Activated T-cell treated with anti-CD3 and anti-CD28 coated beads for 4 hours (primary cell): ENCODE measurements at places on chromosomes 7 and 10.

DNA sequence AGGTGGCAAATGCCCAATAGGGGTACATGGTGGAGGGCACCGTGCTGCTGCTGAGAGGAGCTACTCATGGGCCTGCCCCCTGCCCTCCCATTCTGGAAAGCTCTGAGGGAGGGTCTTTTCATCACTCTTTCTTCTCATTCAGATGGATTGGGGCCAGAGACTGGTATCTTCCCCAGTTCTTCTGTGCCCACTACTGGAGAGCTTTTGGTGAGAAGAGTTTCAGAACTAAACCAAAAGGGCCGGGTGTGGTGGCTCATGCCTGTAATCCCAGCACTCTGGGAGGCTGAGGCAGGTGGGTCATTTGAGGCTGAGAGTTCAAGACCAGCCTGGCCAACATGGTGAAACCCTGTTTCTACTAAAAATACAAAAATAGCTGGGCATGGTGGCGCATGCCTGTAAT lies 12.5 kb downstream of the ADRA2A start:
- no peak for DNase-seq

- DNase-seq: no peak
Measured at GRCh38 chr7:14886533-14886932, 16.0 kb downstream of the DGKB start.

GRCh38 chr7:28155019-28155660 lies 25.5 kb downstream of the JAZF1 start:
- no peak for DNase-seq

DNA sequence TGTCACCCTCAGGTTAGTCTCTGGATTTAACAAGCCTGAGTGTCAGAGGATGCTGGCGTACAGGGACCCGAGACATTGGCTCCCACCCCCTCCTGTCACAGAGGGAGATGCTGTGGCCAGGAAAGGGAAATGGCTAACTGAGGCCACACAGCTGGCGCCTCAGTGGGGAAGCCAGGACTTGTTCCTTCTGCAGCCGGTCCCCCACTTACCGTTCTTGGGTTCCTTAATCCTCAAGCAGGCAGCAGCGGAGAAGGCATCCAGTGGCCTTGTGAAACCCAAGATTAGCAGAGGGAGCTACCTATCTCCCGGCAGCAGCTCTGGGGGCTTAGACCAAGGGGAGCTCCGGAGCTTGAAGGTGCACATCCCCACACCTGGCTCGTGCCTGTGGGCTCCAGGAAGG lies 65.4 kb downstream of the NEURL1 start:
- DNase-seq: no peak

DNA sequence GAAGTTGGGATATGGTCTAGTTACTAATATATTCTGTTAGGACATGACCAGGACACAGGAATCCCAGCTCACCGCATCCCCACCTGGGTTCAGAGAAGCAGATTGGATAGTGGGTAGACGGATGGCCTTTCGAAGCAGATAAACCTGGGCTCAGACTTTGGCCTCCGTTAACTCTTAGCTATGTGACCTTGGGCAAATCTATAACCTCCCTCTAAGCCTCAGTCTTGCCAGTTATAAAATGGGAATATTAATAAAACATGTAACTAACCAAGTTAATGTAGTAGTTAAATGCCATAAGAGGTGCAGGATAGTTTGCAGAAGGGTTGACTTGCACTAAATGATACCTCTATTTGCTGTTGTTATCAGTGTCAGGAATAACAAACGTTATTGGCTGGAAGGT lies 127.6 kb upstream of the JCAD start:
- DNase-seq: no peak

- no peak for DNase-seq
Measured at GRCh38 chr7:39294022-39294421, 272.2 kb upstream of the YAE1 start.

DNA sequence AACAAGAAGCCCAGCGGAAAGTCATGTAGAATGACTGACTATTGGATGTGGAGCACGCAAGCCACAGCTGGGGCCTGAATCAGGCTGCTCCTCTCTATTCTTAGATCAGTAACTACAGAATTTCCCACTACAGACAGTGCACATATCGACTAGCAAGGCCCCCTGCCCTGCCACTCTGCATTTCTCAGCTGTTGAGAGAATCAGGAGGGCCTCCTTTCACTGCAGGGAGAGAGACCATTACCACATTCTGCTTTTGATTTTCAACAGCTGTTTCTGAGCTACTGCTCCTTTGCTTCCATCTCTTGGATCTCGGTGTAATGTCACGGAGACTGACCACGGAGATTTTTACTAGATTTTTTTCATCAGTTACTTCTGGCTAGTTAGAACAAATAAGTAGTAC lies 73.8 kb downstream of the PON1 start:
- no peak for DNase-seq

- DNase-seq: no peak
Measured at GRCh38 chr7:122532406-122533269, 166.3 kb downstream of the RNF133 start.

GRCh38 chr7:42843205-42843800 lies 68.6 kb downstream of the C7orf25 start:
- no peak for DNase-seq

DNA sequence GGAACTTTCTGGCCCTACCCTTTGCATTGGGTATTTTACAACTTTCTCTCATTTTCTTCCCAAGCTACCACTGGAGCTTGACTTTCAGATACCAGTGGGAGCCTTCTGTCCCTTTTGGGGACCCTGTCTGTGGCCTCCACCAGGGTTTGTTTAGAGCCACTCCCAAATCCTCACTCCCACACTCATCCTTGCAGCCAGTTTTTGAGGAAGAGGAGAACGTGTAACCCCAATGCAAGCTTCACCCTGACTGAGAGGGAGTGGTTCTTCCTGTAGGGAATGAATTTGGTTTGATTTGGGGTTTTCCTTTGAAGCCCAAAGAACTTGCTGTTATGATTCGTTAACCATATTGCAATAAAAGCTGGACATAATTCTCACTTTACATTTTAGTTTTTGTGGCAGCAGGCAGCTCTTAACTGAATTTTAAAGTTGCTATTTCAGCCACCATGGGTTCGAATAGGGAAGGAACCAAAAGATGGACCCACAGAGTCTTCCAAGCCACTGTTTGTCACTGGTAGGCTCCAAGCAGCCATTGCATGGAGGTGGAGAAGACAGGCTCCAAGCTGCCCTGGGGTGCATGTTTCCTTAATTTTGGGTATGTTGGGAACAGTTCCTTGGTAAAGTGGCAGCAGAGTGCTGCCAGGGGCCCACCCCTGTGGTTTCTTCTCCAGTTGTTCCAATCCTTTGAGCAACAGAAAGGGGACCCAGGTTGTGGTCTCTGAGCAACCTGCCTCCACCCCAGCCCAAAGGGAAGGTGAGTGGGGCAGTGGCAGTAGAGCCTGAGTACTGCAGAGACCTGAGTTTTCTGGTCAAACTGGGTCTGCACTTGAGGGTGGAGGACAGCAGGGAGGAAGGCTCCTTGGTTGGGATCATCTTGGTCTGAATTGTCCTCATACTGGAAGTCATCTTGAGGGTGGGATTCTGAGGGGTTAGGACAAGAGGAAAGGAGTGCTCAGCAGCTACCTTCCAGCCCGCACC lies 5.1 kb downstream of the EVX1 start:
- no peak for DNase-seq

DNA sequence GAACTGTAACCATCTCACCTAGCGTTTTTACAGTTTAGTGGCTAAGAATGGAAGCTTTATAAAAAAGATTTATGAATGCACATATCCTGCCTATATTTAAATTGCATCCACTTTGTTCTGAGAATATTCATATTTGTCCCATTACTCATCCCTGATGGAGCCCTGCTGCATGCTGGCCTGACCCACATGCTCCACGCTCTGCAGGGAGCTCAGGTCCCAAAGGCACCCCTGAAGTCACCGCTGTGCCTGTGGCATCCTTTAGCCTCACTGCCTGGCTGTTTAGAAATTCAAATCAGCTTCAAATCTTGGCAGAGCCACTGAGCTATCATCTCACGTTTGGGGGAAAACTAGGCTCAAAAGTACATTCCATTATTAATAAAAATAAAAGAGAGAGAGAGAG lies 24.4 kb downstream of the C10orf90 start:
- no peak for DNase-seq

DNA sequence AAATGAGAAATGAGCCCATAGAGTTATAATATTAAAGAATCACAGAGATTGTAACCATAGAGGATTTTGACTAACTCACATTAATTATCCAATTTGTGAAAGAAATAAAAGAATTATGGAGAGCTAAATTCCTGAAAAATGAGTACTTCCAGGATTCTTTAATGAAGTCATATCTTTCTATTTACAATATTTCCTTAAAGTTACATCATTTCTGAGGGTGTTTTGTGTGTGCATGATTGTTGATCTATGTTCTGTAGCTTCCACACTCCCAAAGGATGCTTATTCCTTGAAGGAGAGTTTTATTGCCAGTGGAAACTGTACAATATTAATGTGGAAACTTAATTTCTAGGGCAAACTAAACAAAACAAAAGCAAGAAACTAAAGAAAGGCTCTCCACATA lies 299.6 kb downstream of the MDFIC start:
- no peak for DNase-seq

DNA sequence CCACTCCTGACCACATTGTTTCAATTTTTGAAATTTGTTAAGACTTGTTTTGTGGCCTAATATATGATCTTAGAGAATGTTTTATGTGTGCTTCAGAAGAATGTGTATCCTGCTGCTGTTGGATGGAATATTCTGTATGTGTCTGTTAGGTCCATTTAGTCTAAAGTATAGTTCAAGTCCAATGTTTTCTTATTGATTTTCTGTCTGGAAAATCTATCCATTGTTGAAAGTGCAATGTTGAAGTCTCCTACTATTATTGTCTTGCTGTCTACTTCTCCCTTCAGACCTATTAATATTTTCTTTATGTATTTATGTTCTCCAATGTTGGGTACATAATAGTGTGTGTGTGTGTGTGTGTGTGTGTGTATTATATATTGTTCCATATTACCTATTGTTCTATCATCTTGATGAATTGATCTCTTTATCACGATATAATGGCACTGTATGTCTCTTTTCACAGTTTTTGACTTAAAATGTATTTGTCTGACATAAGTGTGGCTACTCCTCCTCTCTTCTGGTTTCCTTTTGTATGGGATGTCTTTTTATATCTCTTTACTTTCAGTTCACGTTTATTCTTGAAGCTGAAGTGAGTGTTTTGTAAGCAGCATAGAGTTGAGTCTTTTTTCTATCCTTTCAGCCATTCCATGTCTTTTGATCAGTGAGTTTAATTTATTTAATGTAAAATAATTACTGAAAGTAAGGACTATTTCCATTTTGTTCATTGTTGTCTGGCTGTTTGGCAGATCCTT lies 61.3 kb downstream of the AKR1D1 start:
- DNase-seq: no peak

GRCh38 chr7:139603282-139603681 lies 79.8 kb downstream of the CLEC2L start:
- no peak for DNase-seq

DNA sequence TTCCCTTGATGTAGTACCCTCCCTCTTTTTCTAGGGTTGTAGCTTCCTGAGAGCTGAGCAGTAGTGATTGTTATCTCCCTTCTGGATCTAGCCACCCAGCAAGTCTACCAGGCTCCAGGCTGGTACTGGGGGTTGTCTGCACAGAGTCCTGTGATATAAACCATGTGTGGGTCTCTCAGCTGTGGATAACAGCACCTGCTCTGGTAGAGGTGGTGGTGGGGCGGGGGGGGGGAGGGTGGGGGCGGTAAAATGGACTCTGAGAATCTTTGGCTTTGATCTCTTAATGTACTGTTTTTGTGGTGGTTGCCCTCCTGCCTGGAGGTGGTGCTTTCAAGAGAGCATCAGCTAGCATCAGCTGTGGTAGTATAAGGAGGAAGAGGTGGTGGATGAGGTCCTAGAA lies 302.0 kb upstream of the CHRM2 start:
- no peak for DNase-seq

DNA sequence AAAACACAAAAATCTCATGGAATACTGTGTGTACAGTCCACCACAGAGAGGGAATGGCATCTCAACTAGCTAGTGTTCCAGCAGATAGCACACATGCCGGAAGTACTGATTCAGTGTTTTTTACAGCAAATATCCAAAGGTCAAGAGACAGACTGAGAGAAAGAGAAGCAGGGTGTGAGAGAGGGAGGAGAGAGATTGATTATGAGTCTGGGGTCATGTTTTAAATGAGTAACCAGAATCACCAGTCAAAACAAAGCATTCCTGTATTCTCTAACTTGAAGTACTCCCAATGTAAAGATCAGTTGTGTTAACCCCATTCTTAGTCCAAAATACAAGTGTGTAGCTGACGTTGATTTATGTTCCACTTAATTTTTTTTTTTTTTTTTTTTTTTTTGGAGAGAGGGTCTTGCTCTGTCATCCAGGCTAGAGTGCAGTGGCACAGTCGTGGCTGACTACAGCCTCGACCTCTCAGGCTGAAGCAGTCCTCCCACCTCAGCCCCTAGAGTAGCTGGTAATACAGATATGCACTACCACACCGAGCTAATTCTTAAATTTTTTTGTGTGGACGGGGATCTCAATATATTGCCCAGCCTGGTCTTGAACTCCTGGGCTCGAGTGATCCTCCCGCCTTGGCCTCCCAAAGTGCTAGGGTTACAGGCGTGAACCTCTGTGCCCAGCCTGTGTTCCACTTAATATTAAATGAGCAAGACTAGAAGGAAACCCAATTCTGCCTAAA lies 114.2 kb downstream of the TAF3 start:
- DNase-seq: no peak

- no peak for DNase-seq
Measured at GRCh38 chr10:125003901-125004467, 62.1 kb downstream of the ZRANB1 start.

GRCh38 chr10:50398381-50398780 lies 147.1 kb upstream of the ASAH2 start:
- DNase-seq: no peak

DNA sequence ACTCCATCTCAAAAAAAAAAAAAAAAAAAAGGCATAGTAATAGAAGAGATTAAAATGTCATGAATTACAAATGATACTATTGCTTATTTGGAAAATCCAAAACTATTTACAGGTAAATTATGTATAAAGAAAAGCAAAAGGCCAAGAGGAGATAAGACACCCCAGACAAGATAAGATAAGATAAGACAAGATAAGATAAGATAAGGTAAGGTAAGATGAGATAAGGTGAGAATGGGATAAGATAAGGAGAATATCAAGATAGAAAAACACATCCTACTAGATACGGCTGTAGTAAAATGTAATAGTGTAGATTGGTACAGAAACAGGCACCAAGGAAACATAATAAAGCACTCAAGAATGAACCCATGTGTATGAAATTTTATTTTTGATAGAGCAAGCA lies 20.9 kb downstream of the VIM start:
- no peak for DNase-seq

DNA sequence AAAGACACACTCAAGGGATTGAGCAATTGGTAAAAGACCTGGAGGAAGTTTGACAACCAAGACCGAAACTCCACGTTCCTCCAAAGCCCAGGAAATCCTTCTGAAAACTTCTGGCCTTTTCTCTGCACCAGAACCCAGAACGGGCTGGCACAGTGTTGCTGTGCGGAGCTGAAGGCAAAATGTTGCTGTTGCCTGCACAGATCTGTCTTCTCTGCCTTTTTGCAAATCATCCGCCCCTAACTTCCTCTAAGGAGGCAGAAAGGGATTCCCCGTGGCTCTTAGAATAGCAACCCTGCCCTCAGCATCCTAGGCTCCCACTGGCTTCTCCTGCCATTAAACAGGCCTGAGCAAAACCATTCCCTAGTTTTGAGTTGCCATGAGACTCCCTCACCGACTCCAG lies 44.9 kb downstream of the FIGNL1 start:
- DNase-seq: no peak

- no peak for DNase-seq
Measured at GRCh38 chr7:91140982-91141381, 123.3 kb upstream of the FZD1 start.

GRCh38 chr10:132593389-132593788 lies 55.8 kb downstream of the INPP5A start:
- DNase-seq: no peak

- no peak for DNase-seq
Measured at GRCh38 chr10:102267748-102268147, 22.4 kb downstream of the GBF1 start.
